Activated naive CD8-positive, alpha-beta T cell treated with anti-CD3 and anti-CD28 coated beads, Interleukin-2, amount 50 U/mL, for 16 hours (primary cell): ENCODE measurements at places on chromosomes 12 and 14.

DNA sequence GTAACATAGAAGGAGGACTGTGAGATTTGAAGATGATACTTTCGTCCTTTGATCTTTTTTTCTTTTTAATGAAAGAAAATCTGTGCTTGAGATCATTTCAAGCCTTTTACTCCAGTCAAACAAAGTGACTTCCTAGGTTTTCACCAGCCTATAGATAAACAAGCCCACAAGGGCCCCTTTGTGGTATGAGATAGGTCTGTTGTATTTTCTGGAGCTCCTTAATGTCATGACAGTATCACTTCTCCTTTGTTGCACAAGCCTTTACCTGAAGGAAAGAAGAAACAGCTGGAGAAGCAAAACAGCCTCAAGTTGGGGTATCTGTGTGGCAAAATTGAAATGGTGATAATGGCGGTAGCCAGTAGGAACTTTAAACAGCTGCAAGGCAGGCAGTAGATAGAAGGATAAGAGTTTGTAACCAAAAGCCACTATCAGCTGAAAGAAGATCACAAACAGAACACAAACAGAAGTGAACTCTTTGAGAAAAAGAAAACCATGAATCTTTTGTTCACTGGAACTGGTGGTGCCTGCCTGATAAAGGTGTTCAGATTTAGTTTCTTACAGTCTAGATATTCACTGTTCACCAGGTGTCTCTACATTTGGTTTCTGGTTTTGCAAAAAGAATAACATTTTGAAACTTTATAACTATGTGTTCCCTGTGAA lies 96.8 kb downstream of the LGR5 start:
- DNase-seq = no peak

- no peak for DNase-seq
These were observed 394.0 kb upstream of the SYT1 start for GRCh38 chr12:78470354-78471195.

DNA sequence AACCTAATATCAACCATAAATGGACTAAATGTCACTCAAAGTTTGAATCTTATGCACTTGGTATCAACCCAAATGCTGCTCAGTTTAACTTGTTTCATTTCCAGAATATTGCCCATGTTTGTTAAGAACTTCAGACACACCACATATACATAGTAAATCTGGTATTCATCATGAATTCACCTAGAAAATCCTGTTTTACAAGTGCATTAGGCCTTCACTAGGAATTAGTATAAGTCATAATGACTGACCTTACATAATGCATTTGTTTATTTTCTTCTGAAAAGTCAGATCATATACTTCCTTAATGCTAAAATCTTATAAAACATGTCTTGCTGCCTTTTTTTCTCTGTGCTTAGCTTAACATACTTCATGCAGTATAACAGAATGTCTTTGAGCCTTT lies 66.1 kb downstream of the ABCD2 start:
- DNase-seq = no peak

DNA sequence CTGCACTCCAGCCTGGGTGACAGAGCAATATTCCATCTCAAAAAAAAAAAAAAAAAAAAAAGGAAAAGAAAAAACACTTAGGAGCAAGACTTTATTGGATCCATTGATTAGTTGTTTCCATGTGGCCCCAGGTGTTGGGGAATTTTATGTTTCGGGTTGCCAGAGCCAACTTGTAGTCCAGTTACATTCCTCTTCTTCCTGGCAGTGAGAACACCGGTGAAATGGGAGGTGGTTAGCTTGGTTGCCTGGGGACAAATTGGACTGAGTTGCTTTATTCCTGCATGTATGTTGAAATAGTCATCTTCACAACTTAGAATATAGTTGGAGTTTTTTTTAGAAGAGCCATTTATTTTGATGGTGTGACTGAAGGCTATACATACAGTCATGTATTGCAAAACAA lies 12.6 kb downstream of the RCOR1 start:
- DNase-seq = no peak

- peak; percentile 51 for DNase-seq
These were observed 679 bp downstream of the ARF6 start for GRCh38 chr14:49893309-49894213.

- DNase-seq = no peak
These were observed 295.8 kb upstream of the SEL1L start for GRCh38 chr14:81829447-81829846.

GRCh38 chr12:111523587-111524167 lies 75.4 kb downstream of the ATXN2 start:
- DNase-seq = no peak

- no peak for DNase-seq
These were observed 25.4 kb downstream of the PAWR start for GRCh38 chr12:79665212-79665887.

- no peak for DNase-seq
These were observed 37.0 kb upstream of the EIF5 start for GRCh38 chr14:103296987-103297386.

- no peak for DNase-seq
These were observed 21.3 kb upstream of the RHOJ start for GRCh38 chr14:63182968-63183367.

GRCh38 chr12:111102102-111102739 lies 181.8 kb upstream of the MYL2 start:
- DNase-seq = no peak

DNA sequence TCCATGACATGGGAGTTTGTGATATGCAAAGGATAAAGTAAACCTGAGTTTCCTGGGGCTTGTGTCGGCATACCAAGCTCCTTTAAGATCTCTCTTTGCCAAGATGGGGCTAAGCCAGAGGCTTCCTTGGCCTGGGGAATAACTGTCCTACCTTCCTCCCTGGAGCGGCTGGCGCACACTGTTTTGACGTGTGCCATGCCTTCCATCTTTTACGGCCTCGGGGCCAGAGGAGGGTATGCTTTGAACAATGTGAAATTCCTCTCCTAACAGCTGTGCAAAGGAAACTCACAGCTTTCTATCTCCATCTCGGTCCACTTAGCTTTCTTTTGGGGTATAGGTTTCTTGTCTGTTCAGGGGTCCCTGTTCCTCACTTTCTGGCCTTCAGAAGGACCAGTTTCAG lies 55.2 kb downstream of the NTF3 start:
- DNase-seq = no peak
